WTC11 (cell line): ENCODE measurements at places on chromosomes 6 and 20.

- DNase-seq = no peak
These were observed 2.2 kb downstream of the UBD start for GRCh38 chr6:29557320-29557719.

DNA sequence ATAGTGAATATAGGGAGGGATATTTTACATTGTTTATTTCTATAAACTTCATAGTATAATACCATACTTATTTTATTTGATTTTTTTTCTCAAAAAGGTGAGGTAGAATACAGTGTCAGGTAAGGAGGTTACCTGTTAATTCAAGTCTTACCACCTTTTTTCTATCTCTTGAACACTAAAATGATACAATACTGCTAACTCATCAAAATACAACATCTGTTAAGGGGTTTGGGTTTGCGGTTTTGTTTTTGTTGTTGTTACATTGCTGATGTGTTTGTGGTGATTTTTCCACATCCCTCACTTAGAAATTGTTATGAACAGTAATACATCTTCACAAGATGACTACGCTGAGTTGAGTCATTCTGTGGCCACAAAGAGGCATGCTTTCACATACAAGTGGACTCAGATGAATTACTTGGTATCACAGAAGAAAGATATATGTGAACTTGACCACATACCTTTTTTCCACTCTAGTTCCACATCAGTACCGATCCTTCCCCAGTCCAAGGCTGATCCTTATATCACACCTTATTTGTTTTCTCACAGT lies 139.4 kb upstream of the ID4 start:
- DNase-seq = no peak

DNA sequence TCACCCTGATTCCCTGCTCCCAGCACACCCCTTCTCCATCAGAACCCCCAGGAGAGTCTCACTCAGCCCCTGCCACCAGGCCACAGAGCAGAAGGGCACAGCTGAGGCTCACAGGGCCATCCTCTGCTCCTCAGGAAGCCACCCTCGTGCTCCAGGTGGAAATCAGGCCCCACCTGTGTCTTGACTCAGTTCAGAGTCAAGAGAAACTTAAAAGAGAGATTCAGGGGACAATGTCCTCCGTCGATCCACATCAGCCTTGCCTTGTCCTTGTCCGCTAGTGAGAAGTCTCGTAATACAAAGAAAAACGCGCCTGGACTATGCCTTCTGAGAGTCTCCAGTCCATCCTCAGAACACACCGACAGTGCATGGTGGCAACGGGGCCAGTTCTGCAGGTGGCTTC lies 114.6 kb downstream of the SYNDIG1 start:
- DNase-seq = no peak

DNA sequence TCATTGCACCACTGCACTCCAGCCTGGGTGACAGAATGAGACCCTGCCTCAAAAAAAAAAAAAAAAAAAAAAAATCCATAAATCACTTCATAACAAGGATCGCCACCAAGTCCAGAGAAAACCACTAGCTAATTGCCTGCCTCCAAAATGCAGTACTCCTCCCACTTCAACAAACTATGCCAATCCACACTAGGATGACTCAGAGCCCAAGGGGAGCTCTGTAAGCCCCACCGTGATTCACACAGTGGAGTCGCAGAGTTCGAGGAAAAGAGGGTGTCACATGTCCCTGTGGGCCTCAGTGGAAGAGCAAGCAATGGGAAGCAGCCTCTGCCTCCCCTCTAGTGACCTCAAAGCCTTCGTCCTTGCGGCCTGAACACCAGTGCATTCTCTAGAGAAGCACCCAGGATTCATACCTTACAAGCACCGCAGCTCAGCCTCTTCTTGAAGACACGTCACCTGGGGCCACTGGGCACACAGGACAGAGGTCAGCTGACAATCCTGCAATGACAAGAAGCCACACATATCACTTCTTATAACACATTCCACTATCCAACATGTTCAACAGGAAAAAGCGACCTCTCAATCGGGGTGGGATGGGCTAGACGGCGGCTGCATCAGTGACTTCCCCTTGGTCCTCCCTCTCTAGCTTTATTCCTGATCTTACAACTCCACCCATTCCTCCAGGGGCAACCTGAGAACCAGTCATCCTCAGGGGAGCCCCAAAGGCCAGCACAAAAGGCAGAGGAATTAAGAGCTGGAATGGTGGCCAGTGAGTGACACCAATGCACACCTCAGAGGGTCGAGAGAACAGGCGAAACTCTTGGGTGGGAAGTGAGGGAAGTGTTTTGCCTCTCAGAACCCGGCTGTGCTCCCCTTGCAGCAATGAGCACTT lies 8.9 kb downstream of the SNHG17 start:
- DNase-seq = no peak

GRCh38 chr6:160927416-160927815 lies 64.2 kb upstream of the MAP3K4 start:
- no peak for DNase-seq

GRCh38 chr20:50722424-50723155 lies 8.8 kb upstream of the PARD6B start:
- DNase-seq = no peak

DNA sequence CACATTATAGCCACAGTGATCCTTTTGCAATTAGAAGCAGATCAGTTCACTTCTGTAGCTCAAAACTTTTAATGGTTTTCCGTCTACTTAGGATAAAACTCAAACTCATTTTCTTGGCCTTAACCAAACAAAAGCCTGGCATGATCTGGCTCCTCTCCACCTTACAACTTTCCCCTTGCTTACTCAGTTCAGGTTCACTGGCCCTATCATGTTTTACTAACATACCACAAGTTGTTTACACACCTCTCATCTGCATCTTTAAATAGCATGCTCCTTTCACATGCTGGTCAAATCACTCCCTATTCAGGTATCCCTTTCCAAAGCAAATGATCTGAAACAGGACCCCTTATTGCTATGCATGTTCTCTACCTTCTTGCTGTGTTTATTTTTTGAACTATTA lies 191.4 kb upstream of the FAM83B start:
- DNase-seq = no peak

DNA sequence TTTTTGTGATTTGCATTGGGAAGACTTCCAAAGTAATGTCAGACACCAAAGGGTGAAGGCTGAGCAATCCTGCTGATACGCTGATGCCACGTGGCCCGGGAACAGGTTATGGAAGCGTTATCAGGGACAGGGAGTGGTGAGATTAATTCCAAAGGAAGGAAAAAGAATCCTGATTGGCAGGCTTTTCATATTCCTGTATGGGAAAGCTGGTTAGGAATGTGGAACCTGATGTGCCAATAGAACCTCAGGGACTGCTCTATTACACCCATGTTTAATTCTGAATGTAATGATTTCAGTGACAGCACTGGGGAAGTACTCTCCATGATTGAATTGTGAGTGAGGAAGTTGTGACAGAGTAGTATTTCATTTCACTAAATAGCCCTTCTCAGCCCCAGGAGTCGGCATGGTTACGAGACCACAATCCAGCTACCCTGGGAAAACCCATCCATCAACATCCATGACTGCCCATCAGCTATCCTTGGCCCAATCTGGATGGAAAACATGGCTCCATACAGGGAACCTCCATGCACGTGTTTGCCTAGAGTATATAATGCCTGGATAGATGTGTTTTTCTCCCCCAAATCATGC lies 49.4 kb downstream of the F13A1 start:
- DNase-seq = no peak

DNA sequence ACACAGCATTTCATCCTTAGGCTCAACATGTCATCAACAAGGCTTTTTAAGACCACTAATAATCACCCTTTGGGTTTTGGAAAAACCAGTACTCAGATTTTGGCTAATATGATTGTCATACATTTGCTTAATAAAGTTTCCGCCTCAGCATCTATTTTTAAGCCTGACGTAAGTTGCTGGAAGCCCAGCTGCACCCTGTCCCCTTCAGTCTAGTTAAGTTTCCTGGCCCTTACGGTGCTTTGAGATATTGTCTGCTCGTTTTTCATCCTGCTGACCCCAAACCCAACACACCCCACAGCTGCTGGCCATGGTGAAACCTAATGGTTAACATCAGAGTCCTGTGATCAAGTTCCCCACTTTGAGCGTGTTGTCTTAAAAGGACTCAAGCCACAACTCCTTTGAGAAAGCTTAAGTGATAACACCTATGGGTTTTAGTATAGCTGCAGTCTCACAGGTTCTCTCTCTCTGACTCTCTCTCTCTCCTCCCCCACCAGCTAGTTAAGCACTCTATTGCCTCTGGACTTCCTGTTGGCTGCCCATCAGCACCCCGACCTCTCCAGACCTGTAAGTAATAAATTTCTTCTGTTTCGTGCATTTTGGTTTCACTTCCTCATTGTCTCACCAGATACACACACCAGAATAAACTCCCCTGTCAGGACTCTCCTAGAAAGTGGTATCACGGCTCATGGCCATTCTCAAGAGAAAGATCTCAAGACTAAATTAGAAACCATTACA lies 802.0 kb downstream of the C6orf118 start:
- no peak for DNase-seq
